ENCODE measurements at places on chromosomes 11 and 22. TPM values are rescaled to one million over a fixed set of nuclear protein-coding genes. Genes with fewer than 3 reads are reported as not detected.
A peak's percentile ranks its signal among the peaks of the same experiment; 100 is the strongest.

- peak; percentile 83 for DNase-seq
These were observed 26.7 kb downstream of the UPB1 start for GRCh38 chr22:24521791-24522245.

- DNase-seq = no peak
These were observed 9.7 kb downstream of the MS4A12 start for GRCh38 chr11:60502221-60502775.

DNA sequence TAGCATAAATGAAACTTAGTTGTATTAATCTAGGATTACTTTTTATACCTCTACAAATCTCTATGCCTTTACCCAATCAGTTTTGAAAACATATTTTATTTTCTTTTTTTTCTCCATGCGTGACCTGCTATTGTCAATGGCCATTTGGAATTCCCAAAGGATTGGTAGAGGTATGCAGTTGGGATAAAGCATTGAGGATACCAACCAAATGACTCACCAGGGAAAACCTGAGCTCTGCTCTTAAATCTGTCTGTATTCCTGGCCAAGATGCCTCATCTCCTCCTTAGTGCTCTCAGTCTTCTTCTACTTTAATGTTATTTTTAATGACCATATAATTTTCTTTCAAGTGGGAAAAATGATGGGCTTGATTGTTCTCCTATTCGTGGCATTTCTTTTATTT is 61.9 kb downstream of the EHF start:
- no peak for DNase-seq

The HOATZ gene
- not detected for total RNA-seq

The LIF gene
- total RNA-seq = 0.25 TPM

The CRYBB2 gene
- not detected for total RNA-seq

The TOP3B gene
- total RNA-seq = 18.2 TPM

DNA sequence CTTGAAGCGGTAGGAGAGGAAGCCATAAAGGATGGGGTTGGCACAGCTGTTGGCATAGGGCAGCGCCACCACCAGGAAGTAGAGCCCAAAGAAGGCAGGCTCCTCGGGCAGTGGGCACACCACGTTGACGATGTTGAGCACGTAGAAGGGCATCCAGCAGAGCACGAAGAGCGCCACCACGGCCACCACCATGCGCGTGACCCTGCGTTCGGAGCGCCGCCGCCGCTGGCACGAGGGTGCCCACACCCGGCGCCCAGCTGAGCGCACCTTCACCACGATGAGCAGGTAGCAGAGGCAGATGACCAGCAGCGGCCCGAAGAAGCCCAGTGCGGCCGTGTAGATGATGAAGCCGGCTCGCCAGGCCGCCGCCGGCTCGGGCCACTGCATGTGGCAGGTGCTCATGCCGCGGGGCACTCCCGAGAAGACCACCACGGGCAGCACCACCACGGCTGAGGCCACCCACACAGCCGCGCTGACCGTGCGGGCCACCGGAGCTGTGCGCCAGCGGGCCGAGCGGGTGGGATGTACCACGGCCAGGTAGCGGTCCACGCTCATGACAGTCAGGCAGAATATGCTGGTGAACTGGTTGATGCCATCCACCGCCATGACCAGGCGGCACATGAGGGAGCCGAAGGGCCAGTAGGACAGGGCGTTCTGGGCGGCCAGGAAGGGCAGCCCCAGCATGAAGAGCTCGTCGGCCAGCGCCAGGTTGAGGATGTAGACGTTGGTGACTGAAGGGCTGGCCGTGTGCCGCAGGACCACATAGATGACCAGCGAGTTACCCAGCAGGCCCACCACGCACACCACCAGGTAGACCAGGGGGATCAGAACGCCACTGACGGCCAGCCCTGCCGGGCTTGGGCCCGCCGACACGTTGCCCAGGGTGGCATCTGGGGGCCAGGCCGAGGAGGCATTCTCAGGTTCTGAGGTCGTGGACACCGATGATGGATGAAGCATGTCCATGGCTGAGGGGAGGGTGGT is 5.1 kb downstream of the SSTR3 start:
- DNase-seq = no peak

DNA sequence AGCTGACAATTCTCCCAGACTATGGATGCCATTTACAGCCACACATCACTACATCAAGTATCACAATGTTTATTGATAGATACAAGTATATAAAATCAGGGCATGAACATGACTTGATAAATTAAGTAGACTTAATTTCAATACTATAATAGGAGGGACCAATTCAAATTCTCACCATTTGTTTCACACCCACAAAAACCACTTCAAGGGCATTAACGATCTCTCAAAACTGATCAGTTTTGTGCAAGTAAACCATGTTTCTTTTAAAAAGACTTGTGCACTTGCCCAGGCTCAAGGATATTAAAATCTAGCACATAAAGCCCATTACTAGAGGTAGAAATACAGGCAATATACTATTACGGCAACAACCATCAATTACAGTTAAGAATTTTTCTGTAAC is 11.7 kb downstream of the EIF4G2 start:
- DNase-seq = no peak

DNA sequence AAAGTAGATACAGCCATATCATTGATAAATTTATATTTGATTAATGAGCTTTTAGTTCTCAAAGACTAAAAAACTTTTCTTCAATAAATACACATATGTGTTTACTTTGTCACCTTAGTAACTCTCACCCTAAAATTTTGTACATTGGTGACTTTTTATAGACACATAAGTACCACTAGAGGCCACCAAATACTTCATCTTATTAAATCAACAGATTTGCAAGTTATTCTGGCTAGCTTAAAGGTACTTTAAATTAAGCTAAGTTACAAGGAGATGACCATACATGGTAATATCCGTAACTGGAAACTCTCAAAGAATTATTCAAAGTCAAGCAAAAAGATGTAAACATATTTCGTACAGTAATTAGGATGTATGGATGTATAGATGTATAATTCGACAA is 112.2 kb downstream of the SBF2 start:
- DNase-seq = peak; percentile 58
